ENCODE measurements at places on chromosomes 16 and 17.

GRCh38 chr16:1906055-1906845 lies 12.0 kb downstream of the HS3ST6 start:
- H3K4me1 ChIP-seq, result no peaks in the 10 kb centered on the region
- H3K27ac ChIP-seq, result no peak overlapping the region
- H3K27me3 ChIP-seq, result peaks cover 13% of the 10 kb centered on the region
- DNase-seq, result no peak

DNA sequence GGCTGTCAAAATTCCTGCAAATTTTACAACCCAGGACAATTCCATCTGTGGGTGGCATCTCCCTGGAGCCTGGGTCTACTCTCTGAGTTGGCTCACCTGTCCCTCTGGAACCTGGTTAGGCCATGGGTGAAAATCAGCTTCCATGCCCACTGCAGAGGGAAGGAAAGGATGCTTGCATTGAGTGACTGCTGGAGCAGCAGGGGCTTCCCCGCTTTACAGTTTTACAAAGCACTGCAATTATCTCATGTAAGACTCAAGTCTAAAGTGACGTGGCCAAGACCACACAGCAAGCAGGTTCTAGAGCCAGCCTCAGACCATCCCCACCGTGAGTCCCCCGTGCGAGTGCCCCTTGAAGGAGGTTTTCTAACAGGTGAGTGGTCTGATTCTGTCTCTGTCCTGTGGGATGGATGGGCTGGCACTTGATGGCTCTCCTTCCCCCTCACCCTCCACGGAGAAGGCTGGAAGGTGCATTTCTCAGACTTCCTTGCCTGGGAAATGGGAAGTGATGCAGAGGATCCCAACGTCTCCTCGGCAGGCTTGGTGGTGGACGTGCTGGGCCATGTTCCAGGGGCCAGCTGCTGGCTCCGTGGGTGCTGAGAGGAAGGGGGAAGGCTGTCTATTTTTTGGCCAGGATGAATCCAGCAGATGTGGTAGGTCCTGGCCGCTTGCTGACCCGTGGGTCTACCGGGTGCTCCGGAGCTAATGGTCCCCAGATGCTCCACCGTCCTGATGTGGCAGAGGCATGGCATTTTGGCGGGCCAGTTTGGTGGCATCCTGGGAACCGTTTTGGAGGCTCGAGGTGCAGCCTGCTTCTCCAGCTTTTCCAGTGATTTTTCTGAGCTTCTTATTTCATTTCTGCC lies 26.3 kb upstream of the CBX4 start:
- DNase-seq, result no peak
- no peak overlapping the region for H3K27ac ChIP-seq
- no peaks in the 10 kb centered on the region for H3K4me1 ChIP-seq

- DNase-seq, result no peak
- no peaks in the 10 kb centered on the region for H3K36me3 ChIP-seq
- H3K27ac ChIP-seq, result no peak overlapping the region
- no peaks in the 10 kb centered on the region for H3K4me1 ChIP-seq
Measured at GRCh38 chr16:56163938-56164337, 27.4 kb upstream of the GNAO1 start.

DNA sequence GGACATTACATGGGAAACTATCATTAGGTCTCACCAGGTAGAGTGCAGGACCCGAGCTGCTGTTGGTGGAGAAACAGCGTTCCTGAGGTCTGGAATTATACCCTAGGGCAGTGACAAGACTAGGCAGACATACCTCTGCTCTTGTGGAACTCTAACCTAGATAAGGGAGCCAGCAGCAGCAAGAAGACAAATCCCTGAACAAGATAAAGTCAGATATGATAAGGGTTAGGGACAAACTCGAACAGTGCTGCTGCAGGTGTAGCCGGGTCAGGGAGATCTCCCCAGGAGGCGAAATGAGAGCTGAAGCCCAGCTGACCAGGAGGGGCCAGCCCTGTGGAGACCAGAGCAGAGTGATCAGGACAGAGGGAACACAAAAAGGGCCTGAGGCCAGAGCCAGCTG lies 34.7 kb downstream of the ARSG start:
- no peak overlapping the region for H3K27ac ChIP-seq
- H3K36me3 ChIP-seq, result no peaks in the 10 kb centered on the region
- H3K27me3 ChIP-seq, result no peaks in the 10 kb centered on the region
- H3K4me1 ChIP-seq, result peaks cover 21% of the 10 kb centered on the region
- H3K4me3 ChIP-seq, result no peak overlapping the region

DNA sequence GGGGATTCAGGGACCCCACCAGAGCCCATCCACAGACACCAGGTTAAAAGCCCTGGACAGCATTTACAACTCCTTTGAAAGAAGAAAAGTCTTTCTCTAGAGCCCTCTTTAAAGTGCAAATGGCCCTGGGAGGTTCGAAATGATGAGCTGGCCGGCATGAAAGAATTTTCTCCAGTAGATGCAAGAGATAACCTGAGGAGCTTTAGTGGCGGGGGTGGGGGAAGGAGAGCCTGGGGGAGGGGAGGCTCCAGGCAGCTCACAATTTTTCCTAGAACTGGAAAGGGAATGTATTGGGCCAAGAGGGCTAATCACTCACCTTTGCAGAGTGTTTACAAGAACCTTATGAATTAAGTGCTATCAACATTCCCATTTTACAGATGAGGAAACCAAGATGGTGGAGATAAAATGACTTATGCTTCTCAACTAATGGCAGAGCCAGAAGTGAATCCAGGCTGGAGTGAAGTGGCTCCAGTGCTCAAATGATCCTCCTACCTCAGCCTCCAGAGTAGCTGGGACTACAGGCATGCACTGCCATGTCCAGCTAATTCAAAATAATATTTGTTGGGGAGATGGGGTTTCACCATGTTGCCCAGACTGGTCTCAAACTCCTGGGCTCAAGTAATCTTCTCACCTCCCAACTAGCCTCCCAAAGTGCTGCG lies 4.2 kb upstream of the CDH1 start:
- H3K27ac ChIP-seq, result no peak overlapping the region
- H3K4me1 ChIP-seq, result peaks cover 10% of the 10 kb centered on the region
- H3K4me3 ChIP-seq, result no peak overlapping the region
- peaks cover 1% of the 10 kb centered on the region for H3K36me3 ChIP-seq
- H3K27me3 ChIP-seq, result peaks cover 44% of the 10 kb centered on the region
- no peak for DNase-seq
